ENCODE measurements at places on chromosomes 7 and 10. TPM values are rescaled to one million over a fixed set of nuclear protein-coding genes. Genes with fewer than 3 reads are reported as not detected.

The ERVW-1 gene
- not detected for polyA plus RNA-seq

The PSD gene
- polyA plus RNA-seq: 0.30 TPM

The ASAH2 gene
- 2.1 TPM for polyA plus RNA-seq

The PVRIG gene
- polyA plus RNA-seq: not detected

The INSIG1 gene
- polyA plus RNA-seq: 170 TPM
